RPMI7951 (cell line): ENCODE measurements at places on chromosomes 4 and X. TPM values are rescaled to one million over a fixed set of nuclear protein-coding genes. Genes with fewer than 3 reads are reported as not detected.

The PNMA6F gene
- not detected in 2 replicates for total RNA-seq

The TLR10 gene
- total RNA-seq = 0.10 TPM in 1 of 2 replicates, not detected in the other

The VCX gene
- total RNA-seq = not detected in 2 replicates

The MSMO1 gene
- total RNA-seq = 88.9 and 95.4 TPM in 2 replicates

The NAA11 gene
- 0.36 and 1.1 TPM in 2 replicates for total RNA-seq

The ADGRA3 gene
- total RNA-seq = 12.4 and 12.9 TPM in 2 replicates

The XAGE3 gene
- not detected in 2 replicates for total RNA-seq

DNA sequence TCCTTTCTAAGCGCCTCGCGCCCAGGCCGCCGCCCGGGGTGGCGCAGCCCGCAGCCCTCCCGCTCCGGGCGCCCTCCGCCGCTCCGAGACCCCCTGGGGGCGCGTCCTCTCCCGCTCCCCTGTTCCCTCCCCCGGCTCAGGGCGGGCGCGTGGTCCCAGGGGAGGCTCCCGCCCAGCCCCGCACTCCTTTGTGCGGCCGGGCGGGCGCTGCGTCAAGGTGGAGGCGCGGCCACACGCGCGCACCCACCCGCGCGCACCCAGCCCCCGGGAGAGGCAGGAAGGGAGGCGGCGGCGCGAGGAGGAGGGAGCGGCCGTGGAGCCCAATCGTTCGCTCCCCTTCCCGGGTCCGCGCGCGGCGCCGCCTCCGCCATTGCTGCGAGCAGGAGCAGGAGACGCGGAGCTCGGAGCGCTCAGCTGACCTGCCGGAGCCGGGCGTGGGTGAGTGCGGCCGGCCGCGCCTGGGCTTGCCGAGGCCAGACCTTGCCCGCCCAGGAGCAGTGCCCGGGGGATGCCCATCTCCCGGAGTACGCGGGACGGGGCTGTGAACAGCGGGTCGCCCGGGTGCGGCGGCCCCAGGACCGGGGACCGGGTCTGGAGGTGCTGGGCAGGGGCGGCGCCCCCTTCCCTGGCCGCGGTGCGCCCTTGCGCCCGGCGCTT is at the start of gene NSG1:
NSG1 (plus strand) TSS at position 367 of the 657 bp plus-strand sequence. CDS start 528 bp downstream, outside the sequence.
- peak; percentile 1 for DNase-seq

DNA sequence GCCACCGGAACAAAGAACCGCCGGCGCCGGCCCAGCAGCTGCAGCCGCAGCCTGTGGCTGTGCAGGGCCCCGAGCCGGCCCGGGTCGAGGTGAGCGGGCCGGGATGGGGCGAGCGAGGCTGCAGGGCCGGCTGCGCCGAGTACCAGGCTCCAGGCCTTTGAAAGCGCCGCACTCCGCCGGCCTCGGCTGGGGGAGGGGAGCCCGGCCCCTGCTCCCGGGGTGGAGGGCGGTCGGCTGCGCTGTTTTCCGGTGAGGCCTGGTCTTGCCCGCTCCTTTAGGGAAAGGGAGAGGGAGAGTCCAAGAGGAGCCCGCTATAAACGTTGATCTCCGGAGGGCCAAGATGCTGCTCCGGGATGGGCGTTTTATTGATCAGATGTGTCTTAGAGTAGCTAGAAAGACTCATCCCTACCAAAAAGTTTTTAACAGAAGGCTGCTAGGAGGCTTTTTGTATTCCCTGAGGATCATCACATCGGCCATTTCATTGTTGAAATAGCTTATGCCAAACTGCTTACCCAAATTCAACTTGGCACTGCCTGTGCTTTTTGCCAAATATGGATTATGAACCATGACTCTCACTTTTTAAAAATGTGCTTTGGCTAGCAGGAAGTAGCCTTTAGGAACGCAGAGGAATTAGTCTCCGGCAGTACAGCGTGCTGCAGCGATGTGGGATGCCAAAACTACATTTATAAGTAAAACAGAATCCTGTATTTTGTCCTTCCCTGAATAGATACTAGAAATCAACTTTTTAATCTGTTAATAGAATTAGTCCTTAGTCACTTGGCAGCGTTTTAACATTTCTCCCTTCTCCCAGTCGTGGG is 760 bp downstream of the TMEM165 start:
- DNase-seq = peak; percentile 38

GRCh38 chrX:39905946-39906345 is 191.8 kb downstream of the BCOR start:
- DNase-seq = peak; percentile 42

GRCh38 chr4:17097362-17097761 is 198.9 kb upstream of the LDB2 start:
- DNase-seq = no peak

GRCh38 chr4:79148369-79148768 is 177.5 kb downstream of the NAA11 start:
- DNase-seq = no peak

- no peak for DNase-seq
These were observed 40.7 kb upstream of the CITED1 start for GRCh38 chrX:72346302-72346949.
